ENCODE measurements at places on chromosomes 16 and 17. TPM values are rescaled to one million over a fixed set of nuclear protein-coding genes. Genes with fewer than 3 reads are reported as not detected.

GRCh38 chr16:11819798-11820197 is 22.7 kb upstream of the ZC3H7A start:
- DNase-seq = no peak

GRCh38 chr17:7039832-7040231 is 4.0 kb downstream of the SLC16A13 start:
- no peak for DNase-seq

GRCh38 chr17:61522088-61522487 is 68.9 kb downstream of the NACA2 start:
- no peak for DNase-seq

GRCh38 chr17:40025559-40025958 is 10.3 kb downstream of the CSF3 start:
- no peak for DNase-seq

- no peak for DNase-seq
These were observed 33.1 kb downstream of the CNGB1 start for GRCh38 chr16:57937861-57938260.

GRCh38 chr16:72542102-72542501 is 370.1 kb upstream of the PMFBP1 start:
- DNase-seq = no peak

HIGD1B gene
- total RNA-seq = 22.2 TPM

CHAD gene
- 0.32 TPM for total RNA-seq

ARMC5 gene
- total RNA-seq = 5.4 TPM

HIC1 gene
- total RNA-seq = 19.0 TPM

All from left ventricle myocardium superior (tissue), 1 donor.